Fibroblast of skin of left biceps (primary cell): ENCODE measurements at places on chromosomes 1 and 21.
A peak's percentile ranks its signal among the peaks of the same experiment; 100 is the strongest.

GRCh38 chr1:111513410-111514020, 10.1 kb upstream of the ADORA3 start:
- no peak for DNase-seq

GRCh38 chr1:22537441-22538139, 25.7 kb upstream of the EPHA8 start:
- no peak for DNase-seq

DNA sequence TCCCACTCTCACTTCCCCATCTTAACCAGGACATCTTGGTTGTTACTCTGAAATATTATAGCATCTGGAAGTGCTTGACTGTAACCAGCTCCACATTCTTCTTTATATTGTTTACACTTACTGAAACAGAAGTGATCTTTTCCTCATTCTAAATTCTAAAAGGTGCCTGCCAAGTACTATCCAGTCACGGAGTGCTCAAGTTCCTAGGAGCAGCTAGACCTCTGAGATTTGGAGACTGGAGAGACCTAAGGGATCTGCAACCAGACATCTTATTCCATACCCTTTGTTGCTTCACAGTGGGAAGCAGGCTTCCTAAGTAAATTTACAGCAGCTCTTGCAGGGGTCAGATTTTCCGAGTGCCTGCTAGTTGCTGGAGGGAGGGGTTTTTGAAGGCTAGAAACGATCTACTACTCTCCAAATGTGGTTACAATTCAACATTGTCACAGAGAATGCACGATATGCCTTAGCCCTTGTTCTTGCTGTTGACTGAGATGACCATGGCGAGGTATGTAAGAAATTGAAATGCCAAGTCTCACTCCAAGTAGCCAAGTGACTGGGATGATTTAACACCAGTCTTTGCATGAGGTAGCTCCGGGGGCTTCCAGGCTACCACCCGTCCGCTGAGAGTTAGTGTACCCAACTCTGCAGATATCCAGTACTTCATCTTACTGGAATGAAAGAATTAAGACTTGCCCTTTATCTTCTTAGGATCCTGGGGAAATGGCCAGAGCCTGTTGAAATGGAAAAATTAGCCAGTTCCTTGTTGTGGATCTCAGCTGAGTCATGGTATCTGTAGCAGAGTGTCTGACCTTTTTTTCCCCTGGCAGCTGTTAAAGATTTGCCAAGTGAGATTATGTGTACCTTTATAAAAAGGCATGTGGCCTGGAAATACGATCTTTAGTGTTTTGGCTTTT, 150.8 kb downstream of the MAST2 start:
- DNase-seq: peak; percentile 33

DNA sequence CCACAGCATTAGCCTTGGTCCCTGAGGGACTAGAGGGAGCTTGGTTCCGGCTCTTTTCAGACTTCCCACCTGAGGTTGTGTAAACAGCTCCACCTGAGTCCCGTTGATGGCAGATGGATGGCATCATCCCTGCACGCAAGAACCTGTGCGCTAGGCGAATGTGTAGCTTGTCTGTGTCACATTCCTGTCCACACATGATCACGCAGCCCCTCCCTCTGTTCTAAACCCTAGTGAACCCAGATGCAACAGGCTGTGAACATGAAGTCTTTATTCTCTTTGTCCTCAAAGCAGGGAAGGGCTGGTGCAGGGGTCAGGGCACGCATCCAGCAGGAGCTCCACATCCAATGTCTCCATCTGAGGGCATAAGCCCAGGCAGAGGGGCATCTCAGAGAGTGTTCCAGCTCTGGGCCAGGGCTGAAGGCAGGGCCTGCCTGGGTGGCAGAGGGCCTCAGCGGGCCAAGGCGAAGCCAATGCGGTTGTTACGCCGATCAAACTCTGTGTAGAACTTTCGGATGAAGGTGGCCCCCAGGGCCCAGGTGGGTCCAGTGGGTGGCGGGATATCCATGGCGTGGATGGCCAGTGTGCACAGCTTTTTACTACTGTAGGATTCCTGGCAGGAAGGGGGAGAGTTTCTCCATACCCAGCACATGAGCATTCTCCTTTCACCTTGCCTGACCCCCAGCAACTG, 2.9 kb upstream of the ETNK2 start:
- no peak for DNase-seq

DNA sequence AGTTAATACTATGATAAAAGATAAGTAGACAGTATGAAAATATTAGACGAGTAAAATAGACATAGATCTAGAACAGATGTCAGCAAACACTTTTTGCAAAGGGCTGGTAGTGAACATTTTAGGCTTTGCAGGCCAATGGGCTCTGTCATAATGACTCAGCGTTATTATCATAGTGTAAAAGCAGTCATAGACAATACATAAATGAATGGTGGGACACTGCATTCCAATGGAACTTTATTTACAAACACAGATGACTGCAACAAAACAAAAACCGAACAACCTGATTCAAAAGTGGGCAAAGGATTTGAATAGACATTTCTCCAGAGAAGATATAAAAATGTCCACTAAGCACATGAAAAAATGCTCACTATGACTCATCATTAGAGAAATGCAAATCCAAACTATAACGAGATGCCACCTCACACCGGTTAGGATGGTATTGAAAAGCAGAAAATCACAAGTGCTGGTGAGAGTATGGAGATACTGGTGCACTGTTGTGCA, 7.3 kb downstream of the GSTM5 start:
- DNase-seq: no peak

GRCh38 chr1:209585672-209586071, 2.2 kb downstream of the CAMK1G start:
- DNase-seq: no peak

DNA sequence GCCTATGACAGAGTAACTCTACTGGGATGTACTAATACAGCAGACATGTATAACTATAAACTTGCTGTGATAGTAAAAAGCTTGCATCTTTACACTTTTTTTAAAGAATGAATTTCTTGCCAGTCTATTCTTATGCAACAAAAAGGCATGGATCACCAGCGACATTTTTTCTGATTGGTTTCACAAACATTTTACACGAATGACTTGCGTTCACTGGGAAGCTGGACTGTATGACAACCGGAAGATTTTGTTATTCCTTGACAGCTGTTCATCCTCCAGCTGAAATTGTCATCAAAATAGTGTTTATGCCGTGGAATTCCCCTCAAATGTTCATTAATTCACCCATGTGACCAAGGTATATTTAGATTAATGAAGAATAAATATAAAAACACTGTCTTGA, 131.0 kb downstream of the XPR1 start:
- no peak for DNase-seq

DNA sequence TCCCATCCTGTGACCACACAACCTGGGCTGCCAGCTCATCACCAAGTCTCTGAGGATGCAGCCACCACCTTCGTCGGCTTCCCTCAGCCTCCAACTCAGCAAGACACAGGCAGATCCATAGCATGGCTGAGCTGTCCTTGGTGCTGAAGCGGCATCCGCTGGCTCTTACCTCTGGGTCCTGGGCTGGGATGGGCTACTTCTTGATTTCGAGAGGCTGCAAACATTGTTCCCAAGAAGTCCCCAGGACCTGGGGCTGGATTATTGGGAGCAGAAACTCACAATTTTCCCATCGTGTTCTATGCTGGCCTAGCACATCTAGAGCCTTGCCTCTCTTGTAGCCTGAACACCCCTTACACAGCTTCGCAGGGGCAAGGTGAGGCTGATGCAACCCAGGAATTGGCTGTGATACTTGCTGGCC, 24.9 kb upstream of the C1QA start:
- DNase-seq: peak; percentile 10

DNA sequence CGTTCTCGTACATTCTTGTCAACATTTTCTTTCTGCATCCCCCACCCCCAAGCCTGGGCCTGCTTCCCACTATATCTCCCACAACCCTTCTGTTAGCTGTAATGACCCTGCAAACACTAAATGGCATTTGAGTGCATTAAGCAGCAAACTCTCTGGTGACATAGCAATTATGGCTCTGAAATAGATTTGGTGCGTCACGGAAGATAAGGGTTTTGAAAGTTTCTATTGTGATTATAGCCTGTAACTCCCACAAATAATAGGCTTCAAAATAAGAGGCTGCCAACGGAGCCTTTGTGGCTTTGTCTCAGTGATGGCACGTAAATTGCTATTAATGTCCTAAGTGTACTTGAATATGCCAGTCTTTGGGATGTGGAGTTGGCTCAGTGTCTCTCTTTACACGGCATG, 277.6 kb downstream of the PBX1 start:
- DNase-seq: no peak

GRCh38 chr1:93776728-93777127, 95.1 kb upstream of the BCAR3 start:
- no peak for DNase-seq

- no peak for DNase-seq
Observed at GRCh38 chr1:6109688-6110087, 64.0 kb downstream of the KCNAB2 start.

DNA sequence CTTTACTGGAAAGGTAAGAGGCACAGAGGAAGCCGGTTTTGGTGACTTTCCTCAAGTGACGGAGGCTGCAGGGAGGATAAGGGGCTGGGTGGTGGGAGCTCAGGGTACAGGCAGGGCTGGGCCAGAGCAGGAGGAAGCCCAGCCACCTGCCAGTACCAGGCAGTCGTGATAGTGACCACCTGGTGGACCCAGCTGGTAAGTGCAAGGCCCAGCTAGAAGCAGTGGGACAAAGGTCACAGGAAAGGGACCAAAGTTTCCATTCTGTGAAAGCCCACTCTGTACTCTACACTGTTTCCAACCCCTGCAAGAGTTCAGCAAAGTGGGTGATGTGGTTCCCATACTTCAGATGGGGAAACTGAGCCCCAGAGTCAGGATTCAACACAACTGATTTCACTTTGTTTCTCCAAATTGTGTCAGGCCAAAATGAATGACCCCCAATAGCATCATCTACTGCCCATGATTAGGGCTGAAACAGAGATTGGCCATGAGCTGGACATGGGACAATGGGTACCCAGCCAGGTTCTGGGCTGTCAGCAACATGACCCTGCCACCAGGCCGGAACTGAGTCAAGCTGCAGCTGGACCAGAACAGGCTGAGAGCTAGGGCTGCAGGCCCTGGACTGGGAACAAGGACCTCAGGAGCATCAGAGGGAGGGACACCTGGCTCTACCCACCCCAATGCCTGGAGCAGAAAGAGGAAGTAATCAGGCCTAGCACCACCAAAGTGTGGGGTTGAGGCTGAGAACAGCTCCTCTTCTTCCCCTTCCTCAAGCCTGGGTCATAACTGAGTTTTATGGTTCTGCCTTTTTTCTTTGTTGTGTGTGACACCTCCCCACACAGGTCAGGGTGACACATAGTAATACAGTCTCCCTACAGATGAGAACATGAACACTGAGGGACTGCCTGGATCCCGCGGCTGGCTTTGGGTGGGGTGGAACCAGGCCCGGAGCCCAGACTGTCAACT, 50.2 kb downstream of the KCNN3 start:
- no peak for DNase-seq
